COR-L47 (cell line): ENCODE measurements at places on chromosomes 5 and 9.

DNA sequence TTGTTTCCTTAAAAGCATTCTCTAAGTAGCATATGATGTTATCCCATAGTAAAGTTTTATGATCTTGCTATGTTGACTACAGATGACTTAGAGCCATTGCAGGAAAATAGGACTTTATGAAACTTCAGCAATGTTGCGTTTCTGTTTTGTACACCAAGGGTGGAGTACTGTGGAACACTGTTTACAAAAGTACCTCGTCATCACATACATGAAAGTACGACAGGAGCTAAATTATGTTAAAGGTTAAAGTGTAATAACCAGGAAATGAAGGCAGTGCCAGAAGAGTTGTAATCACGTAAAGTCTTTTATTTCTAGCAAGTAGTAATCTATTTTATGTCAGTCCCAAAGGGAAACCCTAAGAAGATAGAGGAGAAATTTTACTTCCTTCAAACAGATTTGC lies 50.9 kb downstream of the C9orf85 start:
- DNase-seq = no peak

GRCh38 chr9:126261584-126262356 lies 64.9 kb upstream of the MVB12B start:
- DNase-seq = no peak

GRCh38 chr5:113520429-113520828 lies 6.9 kb downstream of the YTHDC2 start:
- no peak for DNase-seq

DNA sequence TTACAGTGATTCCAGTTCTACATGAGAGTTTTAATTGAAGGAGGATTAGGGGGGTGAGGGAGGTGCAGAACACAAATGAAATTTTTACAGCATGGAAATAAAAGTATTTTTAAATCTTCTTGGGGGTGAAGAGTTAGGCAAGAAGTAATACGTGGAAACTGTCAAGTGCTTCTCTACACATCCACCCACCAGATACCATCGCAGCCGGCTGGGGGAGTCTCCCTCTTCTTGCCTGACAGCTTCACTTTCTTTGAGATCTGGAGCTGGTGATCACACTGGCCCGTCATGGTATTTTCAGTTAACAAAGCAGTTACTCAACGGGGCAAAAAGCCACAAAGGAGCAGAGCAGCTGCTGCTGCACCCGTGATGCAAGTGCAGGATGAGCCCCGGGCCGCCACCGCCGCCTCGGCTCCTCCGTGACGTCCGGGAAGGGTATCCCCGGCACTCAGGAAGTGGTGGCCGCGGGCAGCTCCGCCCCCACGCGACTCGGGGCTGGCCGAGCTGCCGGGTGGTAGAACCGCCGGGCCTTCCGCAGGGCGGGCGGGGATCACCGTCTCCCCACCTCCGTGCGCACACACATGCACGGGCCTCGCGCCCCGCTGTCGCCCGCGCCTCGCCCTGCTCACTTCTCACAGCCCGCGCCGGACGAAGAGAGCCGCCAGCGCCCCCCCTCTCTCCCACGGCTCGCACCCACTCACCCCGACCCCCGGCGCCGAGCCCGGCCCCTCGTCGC lies 2.4 kb upstream of the NR4A3 start:
- DNase-seq = peak; percentile 76

GRCh38 chr5:150215979-150216944 lies 26.4 kb downstream of the SLC6A7 start:
- no peak for DNase-seq

DNA sequence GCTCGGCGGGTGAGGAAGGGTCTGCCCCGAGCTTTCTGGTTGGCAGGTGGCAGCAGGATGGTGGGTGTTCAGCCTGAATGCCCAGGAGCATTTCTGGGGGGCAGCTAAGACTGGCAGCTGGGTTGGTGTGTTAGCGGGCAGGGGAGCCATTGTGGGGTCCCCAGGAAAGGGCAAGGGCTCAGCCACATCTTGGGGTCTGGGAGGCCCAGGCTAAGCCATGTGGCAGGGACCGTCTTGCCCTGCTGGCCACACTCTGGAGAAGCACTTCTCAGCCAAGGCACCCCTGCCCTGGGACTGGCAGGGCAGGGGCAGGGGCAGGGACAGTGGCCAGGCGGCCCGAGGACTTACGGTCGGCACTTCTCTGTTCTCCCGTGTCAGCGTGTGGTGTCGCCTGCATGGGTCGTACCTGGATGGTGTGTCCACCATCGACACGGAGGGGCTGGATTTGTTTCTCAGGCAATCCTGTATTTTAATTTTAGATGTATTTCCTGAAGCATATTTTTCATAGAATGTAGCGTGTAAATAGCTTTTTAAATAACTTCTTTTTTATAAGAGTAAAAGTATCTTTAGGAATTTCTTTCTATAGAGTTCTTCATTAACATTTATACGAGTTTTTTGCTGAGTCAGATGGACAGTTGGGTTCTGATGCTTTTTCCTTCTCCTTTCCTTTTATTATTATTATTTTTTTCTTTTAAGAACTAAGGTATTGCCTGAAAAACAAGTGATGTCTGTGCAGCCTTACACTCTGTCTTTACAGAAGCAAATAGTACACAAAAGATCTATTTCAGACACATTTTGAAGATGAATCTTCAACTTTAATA lies 102.0 kb downstream of the PHF2 start:
- no peak for DNase-seq

DNA sequence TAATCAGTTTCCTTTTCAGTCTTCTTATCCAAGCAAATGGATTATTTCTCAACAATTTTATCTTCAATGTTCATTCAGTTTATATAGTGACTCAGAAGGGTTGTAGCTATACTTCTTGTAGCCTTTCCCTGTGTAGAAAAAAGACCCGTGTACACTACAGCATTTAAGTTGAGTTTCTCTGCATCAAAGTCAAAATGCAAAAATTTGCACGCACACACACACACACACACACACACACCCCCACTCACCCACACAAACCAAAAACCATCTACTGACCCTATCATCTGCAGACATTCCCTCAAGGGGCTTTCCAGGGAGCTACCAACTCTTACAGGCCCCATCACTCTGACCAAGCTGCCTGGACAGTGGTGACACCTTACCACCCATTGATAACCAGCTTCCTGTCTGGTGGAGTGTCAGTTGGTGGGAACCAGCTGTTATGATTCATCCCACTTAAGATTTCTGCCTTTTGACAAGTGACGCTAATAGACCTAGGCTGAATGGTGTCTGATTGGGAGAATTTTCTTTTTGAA lies 12.2 kb upstream of the ELL2 start:
- DNase-seq = no peak

GRCh38 chr9:77177894-77178794 lies 810 bp downstream of the VPS13A start:
- peak; percentile 32 for DNase-seq

DNA sequence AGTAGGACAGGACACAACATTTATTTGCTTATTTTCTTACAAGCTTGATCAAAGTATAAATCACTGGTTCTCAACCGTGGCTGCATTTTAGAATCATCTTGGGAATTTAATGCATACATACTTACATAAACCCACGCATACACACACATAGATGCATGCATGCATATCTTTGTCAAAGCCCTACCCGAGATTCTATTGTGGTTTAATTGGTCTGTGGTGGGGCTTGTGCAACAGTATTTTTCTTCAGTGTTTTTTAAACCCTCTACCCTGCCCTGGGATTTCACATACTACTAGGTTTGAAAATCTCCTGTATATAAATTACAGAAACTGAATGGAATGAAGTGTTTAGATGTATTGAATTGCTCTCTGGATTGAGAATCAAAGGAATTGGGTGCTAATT lies 1166.2 kb downstream of the MAT2B start:
- no peak for DNase-seq

GRCh38 chr5:96962540-96962991 lies 26.7 kb downstream of the LNPEP start:
- no peak for DNase-seq

DNA sequence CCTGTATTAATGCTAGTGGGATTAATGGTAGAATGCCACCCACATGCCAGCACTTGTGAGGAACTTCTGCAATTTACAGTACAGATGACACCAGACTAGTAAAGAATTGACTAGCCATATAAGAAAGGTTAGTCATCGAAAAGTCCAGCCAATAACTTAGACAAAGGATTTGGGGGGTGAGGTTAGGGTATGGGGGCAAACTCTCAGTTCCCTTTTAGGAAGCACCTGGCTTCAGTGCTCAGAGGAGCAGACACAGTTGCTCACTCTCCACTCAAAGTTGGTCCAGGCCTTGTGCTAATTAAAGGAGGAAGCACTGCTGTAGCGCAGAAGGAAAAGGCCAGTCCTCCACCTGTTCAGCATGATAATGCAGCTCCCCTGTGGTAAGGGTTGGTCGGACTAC lies 25.2 kb downstream of the TGFBR1 start:
- no peak for DNase-seq

- no peak for DNase-seq
These were observed 17.9 kb downstream of the STC2 start for GRCh38 chr5:173310218-173310769.
